Astrocyte of the cerebellum (primary cell): ENCODE measurements at places on chromosomes 3 and 15.

- DNase-seq = no peak
Measured at GRCh38 chr15:74873756-74874424, 725 bp upstream of the SCAMP2 start.

- DNase-seq = no peak
Measured at GRCh38 chr3:73475717-73476116, 149.0 kb downstream of the PDZRN3 start.

GRCh38 chr15:38844736-38845135, 280.1 kb upstream of the RASGRP1 start:
- no peak for DNase-seq

GRCh38 chr3:73228000-73228399, 166.5 kb downstream of the EBLN2 start:
- no peak for DNase-seq
